Left renal pelvis (tissue), 4 donors: ENCODE measurements at places on chromosomes 3 and 15. TPM values are rescaled to one million over a fixed set of nuclear protein-coding genes. Genes with fewer than 3 reads are reported as not detected.

DNA sequence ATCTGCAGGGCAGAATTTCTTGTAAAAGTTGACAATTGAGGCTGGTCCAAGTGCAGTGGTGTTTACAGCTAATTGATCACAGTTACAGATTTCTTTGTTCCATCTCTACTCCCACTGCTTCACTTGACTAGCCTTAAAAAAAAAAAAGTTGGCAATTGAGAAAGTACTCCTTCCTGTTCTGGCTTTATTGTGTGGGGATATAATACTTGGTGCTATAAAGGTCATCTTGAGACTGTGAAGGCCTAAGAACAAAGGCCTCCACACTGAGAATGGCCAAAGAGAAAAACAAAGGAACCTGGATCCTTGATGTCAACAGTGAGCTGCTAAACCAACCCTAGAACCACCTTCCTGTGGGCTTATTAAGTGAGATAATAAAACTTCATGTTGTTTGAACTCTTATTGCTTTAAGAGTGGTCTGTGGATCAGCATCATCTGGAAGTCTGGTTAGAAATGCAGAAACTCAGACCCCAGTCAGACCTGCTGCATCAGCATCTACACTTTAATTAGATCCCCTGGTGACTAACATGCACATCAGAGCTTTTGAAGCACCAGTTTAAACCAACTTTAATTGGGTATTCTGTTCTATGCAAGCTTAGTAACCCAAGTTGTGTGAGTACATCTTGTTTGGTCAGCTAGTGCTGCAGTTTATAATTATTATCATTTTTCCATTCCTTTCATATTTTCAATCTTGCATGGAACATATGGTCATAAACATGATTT, 55.2 kb downstream of the TMOD3 start:
- DNase-seq = no peak

DNA sequence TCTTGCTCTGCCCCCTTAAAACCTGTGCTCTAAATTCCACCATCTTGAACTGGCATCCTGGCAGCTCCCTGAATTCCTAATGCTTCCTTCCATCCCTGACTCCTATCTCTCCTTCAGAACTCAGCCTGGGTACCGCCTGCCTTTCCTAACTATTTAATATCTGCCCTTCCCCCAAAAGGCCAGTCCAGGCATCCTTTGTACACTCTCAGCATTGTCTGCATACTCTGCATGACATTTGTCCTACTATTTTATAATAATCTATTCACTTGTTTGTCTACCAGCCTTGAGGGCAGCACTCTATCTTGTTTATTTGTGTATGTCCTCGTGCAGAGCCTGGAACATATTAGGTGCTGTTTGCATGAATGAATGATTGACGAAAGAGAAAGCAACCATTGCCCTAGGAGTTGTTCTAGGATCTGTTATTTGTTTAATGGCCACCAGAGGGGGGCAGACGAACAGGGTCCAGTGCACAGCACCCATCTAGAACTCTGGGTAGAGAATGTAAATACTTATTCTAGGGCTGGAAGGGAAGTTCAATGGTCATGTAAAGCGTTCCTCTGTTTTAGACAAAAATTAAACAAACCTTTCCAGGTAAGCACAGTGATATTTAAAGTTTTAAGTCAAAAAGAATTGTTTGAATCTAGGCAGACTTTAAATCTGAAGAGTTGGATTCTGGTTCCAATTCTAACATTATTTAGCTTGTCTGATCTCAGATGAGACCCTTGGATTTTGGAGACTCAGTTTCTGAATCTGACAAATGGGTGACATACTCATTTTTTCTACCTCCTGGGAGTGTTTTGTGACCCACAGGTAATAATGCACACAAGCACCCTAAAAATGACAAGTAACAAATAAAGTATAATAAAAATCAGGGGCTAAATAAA, 125.8 kb upstream of the GALNT15 start:
- no peak for DNase-seq

DNA sequence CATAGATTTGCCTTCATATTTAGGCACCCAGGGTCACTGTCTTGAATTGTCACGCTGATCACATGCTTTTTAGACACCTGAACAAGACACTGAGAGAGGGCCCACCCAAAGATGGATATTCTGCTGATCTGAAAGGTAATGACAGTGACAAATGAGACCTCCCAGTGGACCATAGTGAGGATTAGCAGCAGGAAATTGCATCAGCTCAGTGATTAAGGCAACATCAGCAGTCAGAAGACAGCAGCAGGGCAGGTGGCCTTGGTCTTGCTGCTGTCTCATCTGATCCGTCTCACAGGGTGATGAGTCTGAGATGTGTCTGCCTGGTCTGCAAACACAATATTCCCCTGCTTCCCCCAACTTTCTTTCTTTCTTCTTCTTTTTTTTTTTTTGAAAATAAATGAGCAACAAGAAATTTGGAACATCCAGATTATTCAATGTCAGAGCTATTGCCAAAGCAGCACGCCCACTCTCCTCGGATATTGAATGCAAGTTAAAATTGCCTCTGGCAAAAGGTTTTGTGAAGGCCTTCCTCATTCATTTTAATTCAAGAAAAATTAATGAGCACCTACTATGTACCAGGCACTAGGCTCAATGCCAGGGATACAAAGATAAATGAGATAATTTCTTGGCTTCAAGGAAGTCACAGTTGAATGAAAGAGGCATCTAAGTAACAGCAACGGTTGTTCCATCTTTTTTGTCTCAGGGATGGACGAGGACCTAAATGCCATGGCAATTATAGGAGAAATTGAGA, 14.1 kb downstream of the OTOL1 start:
- no peak for DNase-seq

DNA sequence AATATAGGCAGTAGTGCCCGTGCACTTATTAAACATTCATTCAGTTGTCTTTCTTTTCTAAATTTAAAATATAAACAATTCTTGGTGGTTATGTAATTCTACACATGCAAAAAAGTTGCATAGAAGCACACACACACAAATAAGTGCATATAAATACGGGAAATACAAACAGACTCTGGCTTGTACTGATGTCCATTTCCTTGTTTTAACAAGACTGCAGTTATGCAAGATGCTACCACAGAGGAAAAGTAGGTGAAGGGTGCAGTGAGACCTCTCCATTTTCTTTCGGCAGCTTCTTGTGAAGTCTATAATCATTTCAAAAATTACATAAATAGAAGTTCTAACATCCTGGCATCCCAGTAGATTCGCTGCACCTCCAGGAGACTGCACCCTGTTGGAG, 130.6 kb upstream of the BCL6 start:
- no peak for DNase-seq

C2CD4B gene
- polyA plus RNA-seq = 2.8 TPM

SLITRK3 gene
- polyA plus RNA-seq = 0.12 TPM

CADPS gene
- polyA plus RNA-seq = 2.5 TPM
